ENCODE measurements at places on chromosomes 5 and 9.

DNA sequence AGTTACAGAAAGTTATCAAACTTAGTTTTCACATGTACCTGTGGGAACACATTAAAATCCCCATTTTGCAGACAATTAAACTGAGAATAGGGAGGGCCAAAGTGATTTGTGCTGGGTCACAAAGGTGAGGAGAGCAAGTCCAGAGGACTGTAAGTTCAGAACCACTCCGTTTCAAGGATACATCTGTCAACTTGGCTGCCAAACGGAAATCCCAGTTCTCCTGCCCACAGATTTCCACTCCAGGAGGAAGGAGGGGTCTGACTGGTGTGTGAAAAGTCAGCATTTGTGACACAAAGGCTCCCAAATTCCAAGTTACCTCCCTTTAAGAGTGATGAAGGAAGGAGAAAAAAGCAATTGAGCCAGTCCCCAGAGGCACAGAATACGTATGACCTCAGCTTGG is 42.3 kb downstream of the PRELID2 start:
- DNase-seq = no peak

DNA sequence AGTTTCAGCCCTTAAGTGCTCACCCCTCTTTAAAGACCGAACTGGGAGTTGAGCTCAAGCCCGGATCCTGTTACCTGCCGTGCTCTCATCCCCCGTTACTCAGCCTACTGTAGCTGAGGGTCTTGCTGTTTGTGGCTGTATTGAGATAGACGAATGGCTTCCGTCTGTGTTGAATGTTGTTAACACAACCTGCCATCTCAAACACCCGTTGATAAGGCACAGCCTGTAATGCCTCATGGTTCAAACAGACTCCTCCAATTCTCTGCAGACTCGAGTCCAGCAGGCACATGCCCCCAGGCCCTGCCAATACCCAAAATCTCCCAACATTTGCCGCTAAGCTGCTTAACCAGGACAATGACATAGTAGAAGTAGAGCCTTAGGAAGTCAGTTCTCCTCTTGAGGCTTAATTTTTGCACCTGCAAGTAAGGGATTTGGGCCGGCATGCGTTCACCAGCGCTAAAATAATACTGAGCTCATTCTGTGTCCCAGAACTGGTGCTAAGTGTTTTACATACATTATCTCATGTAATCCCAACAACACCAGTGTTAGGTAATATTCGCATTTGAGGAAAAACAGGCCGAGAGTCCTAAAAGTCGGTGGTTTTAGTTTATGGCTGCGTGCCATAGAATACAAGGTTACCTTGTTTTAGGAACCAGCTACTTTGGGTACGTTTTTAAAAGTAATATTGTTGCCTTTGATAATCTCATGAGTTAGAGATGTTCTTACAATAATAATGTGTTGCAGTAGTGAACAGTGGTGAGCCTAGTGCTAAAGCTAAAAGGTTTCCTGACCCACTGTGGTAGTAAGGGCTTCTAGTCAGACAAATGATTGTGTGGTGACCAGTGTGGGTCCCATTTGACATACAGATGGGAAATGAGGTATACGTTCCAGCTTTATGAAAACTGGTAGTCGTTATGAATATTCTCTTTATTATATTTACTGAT is 1.5 kb upstream of the RFX3 start:
- DNase-seq = no peak

DNA sequence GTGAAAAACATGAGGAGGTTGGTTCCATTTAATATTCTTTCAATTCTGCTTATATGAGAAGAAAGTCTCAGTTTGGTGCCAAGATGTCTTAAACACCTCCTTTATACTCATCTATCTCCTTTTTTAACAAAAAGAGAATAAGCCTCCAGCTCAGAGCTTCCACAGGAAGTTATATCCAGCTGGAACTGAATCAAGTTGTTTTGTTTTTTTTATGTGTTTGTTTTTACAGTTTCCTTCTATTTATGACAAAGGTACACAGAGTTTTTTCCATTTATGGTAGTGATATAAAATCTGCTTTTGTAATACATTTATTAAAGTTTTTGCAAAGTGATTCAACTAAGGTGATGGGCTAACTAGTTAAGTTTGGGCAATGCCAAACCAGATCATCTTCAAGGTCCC is 10.4 kb downstream of the SPARC start:
- no peak for DNase-seq

GRCh38 chr9:137063311-137064026 is 6.9 kb downstream of the SAPCD2 start:
- DNase-seq = no peak

DNA sequence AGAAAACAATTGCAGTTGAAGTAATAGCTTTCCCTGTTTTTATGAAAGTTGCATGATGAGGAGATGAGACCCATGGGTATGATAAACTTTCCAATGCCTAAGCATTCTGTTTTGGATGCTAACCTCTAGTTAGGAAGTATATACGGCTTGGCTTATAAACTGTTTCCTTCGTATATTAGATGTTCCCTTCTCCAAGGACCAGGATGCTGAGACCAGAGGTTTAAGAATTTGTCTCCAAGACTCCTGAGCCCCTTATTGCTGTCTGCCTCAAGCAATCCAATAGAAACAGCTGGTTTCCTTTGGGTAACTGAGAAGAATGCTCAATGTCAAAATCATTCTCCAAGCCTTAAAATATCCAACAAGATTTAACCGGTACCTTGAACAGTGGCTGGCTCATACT is 12.2 kb upstream of the TNC start:
- no peak for DNase-seq

GRCh38 chr5:32135086-32135485 is 39.0 kb downstream of the GOLPH3 start:
- no peak for DNase-seq

GRCh38 chr5:168781941-168782571 is 202.9 kb upstream of the PANK3 start:
- no peak for DNase-seq

- DNase-seq = no peak
These were observed 166.4 kb downstream of the DMRT2 start for GRCh38 chr9:1216532-1216931.

- no peak for DNase-seq
These were observed 218.6 kb downstream of the AGTPBP1 start for GRCh38 chr9:85523202-85523601.

DNA sequence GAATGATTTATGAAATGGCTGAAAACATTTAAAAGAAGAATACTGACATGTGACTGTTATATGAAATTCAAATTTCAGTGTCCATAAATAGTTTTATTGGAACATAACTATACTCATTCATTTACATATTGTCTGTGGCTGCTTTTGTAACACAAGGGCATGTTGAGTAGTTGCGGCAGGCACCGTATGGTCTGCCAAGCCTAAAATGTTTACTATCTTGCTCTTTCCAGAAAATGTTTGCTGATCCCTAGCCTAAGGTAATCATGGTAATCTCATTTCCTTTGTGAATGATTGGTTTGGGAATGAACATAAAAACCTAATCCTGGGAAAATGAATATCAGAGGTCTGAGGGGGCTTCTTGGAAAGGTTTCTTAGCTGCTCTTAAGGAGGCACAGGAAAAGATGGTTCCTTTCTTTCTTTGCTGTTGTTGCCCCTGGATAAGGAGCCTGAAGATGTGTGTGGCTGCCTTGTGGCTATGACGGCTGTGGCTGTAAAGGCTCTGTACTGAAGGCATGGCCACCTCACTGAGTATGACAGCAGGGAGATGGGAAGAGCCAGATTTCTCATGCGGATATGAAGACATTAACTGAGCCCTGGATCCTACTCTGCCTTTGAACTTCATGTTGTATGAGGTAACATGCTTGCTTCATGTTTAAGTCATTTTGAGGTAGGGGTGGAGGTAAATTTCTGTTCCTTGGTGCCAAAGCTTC is 419.4 kb upstream of the CLINT1 start:
- no peak for DNase-seq

- DNase-seq = no peak
These were observed 100.8 kb downstream of the HSD17B3 start for GRCh38 chr9:96201140-96201539.

DNA sequence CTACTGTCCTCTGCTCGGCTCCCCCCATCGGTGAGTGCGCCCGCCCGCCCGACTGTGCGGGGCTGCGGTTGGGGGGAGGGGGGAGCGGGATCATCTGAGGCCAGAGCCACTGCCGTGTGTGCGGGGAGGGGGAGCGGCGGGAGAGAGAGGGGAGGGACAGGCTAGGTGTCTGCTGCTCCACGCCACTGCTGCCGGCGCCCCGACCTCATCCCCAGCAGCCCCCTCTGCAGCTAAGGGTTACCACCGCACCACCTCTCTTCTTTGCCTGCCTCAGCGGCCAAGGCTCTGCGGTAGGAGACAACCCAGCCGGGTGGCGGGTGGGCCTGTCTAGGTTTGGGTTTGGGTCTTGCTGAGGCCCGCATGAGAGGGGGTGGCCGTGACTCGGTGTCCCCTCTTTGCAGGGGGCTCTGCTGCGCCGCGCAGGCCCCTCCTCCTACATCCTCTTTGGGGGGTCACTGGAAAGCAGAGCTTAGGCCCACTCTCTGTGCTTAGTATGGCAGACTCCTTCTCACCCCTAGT is 670 bp upstream of the PURA start:
- DNase-seq = no peak

- no peak for DNase-seq
These were observed 279.2 kb downstream of the DMAC1 start for GRCh38 chr9:7520396-7520795.

DNA sequence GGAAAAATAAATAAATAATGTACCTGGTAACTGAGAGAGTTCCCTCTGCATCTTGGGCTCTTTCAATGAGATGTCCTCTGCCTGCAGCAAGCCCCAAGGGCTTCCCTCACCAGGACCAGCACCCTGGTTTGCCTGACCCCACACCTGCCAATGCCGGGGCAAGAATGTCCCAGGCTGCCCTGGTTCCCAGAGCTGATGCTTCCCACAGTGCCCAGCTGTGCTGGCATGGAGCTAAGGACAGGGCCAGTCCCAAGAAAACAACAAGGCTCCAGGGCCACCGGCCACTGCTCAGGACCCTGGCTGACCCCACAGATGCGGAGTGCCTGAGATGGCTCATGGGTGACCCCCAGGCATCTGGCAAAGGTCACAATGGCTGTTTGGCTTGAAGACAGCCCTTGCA is 123.5 kb downstream of the KCNIP1 start:
- DNase-seq = no peak

- DNase-seq = no peak
These were observed 63.6 kb downstream of the RNF180 start for GRCh38 chr5:64229163-64229774.

GRCh38 chr9:114348261-114348905 is 18.7 kb downstream of the ORM2 start:
- DNase-seq = no peak

GRCh38 chr5:171648279-171649074 is 137.1 kb upstream of the SMIM23 start:
- DNase-seq = no peak

- DNase-seq = no peak
These were observed 198.1 kb downstream of the ROR2 start for GRCh38 chr9:91751922-91752321.

DNA sequence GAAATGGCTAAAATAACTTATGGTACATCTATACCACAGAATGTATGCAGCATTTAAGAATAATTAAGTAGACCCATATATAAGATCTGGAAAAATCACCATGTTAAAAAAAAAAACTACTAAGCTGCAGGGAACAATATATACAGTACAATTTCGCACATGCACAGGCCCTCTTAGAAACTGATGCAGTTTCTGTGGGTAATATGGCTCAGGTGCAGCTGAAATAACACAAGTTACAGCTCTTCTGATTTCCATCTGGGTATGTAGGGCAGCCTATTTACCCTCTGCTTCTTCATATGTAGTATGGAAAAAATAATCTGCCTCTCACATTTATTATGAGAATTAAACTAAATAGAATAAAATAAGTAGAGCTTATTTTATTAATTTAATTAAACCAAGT is 82.9 kb downstream of the YIPF5 start:
- no peak for DNase-seq

GRCh38 chr5:123472150-123472924 is 39.6 kb upstream of the CSNK1G3 start:
- no peak for DNase-seq

- DNase-seq = no peak
These were observed 91.4 kb downstream of the ANGPTL2 start for GRCh38 chr9:127030814-127031740.

Data from activated T-cell treated with anti-CD3 and anti-CD28 coated beads for 4 hours (primary cell).